Anterior cingulate cortex (tissue), 58 donors: ENCODE measurements at places on chromosomes 2 and 18.

DNA sequence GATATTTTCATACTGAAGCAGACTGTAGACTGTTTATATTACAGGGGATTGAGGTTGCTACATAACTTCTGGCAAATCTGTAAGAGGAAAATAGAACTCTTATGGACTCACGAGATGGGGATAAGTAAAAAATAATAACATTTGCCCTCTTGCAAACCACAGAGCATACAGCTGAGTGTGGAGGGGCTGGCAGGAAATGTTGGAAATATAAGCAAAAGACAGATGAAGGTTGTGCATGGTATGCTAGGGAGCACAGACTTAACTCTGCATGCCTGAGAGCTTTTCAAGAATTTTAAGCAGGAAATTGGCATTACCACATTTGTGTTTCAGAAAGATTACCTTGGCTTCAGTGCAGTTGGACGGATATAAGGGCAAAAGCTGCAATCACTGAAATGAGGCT lies 411.1 kb downstream of the RAD51AP2 start:
- no peak for DNase-seq

GRCh38 chr18:23330423-23330822 lies 122.7 kb upstream of the RIOK3 start:
- DNase-seq: no peak

DNA sequence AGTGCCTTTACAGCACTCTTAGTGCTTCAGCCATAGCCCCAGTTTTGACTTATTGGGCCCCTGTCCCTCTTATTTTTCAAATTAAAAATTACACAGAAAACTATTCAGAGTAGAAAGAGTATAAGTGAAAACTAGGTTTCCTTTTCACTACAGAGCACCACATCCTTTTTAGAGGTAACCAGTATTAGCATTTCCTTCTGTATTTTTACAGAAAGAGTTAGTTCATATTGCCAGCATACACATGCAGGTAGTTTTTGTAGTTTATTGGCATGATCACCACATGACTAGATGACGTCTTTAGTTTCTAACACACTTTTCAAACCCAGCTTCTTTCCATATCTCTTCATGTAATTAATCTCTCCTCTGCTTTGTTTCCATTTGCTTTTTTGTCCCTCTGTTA lies 66.4 kb downstream of the UBE2E3 start:
- DNase-seq: no peak

GRCh38 chr2:235026649-235027557 lies 75.1 kb downstream of the SH3BP4 start:
- no peak for DNase-seq

DNA sequence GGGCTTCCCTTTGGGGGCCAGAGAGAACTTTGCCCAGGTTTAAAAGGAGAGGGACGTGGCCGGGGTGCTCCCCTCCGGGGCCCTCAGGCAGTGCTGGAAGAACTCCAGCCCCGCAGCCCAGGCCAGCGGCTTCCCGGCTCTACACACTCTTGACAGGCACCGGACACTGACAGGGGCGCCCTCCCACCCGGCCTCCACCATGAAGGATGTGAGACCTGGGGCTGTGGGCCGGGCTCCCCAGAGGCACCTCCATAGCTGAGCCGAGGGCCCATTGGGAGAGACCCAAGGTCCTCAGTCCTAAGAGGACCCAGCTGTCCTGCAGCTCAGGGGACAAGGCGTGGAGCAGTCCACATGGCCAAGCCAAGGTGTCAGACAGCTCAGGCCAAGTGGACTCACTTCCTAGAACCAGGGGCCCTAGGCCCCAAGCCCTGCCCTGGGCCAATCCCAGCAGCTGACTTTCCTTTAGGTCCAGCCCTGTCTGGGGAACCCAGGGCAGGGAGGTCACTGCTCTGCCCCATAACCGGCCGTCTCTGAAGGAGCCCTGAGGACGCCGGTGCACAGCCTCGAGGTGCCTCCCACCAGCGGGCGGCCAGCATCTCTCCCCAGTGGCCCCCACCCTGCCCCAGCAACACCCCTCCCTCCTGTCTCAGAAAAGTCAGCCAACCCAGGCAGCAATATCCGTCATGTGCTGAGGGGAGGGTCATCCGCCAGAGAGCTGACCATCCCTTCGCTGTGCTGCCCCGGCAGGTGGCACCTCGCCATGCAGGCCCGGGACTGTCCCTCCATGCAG lies 51.8 kb downstream of the BIN1 start:
- no peak for DNase-seq

GRCh38 chr2:221635949-221636348 lies 63.8 kb upstream of the EPHA4 start:
- no peak for DNase-seq

DNA sequence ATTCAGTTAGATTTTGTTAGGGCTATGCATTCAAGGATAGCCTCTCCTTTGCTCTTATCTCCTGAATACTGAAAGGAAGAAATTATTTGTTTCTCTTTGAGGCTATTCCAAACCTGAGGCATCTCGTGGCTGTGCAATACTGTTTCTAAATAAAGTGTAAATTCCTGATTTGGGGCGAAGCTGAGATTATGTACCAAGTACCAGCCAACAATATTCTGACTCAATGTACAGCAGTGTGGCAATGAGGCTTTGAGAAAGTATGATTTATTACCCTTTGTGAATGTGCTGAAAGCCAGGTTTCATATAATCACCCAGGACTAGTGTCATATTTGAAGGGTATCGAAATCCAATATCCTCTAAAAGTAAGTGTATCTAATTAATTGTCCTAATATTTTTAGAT lies 113.5 kb downstream of the MEIS1 start:
- DNase-seq: no peak

- DNase-seq: no peak
Observed at GRCh38 chr2:70460333-70460732, 93.3 kb downstream of the TGFA start.

DNA sequence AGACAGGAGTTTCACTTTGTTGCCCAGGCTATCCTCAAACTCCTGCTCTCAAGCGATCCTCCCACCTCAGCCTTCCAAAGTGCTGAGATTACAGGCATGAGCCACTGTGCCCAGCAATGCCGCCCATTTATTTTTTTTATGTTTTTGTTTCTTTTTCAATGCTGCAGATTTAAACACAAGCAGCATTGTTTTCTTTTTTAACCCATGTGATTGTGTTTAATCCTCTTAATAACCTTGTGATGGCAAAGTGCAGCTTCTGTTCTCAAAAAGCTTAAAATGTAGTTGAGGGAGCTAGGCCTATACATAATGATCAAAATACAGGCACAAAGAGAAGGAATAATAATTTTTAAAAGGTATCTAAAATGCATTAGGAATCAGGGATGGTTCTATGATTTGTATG lies 11.5 kb downstream of the MSGN1 start:
- no peak for DNase-seq

DNA sequence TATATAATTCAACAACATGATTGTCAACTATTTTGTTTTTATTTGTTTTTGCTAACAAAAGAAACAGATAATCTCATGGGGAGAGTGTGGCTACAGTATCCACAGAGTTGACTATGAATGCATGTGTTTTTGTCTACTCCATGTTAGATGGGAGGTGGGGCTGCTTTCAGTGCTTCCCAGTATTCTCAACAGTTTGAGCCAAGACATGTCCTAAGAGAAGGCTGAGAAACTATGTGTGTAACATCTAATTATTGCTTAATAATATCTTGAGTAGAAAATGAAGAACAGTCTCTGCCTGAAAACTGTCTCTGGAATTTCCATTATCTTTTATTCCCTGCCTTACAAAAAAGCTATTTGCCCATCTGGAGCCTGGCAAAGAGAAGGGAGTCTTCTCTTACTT lies 178.8 kb upstream of the MMADHC start:
- no peak for DNase-seq

- DNase-seq: no peak
Observed at GRCh38 chr2:30541680-30542079, 94.6 kb downstream of the LCLAT1 start.

DNA sequence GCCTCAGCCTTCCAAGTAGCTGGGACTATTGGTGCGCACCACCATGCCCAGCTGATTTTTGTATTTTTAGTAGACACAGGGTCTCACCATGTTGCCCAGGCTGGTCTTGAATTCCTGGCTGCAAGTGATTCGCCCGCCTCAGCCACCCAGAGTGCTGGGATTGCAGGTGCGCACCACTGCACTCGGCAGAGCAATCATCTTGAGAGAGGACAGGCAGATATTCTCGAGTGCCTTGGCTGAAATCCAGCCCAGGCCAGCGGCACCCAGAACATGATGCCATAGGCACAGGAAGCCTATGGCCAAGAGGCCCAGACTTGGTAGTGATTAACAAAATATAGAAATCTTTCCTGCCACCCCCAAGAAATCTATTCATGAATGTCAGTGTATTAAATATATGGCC lies 58.0 kb upstream of the PEX13 start:
- no peak for DNase-seq

GRCh38 chr18:69558052-69558451 lies 157.4 kb downstream of the DOK6 start:
- DNase-seq: no peak

DNA sequence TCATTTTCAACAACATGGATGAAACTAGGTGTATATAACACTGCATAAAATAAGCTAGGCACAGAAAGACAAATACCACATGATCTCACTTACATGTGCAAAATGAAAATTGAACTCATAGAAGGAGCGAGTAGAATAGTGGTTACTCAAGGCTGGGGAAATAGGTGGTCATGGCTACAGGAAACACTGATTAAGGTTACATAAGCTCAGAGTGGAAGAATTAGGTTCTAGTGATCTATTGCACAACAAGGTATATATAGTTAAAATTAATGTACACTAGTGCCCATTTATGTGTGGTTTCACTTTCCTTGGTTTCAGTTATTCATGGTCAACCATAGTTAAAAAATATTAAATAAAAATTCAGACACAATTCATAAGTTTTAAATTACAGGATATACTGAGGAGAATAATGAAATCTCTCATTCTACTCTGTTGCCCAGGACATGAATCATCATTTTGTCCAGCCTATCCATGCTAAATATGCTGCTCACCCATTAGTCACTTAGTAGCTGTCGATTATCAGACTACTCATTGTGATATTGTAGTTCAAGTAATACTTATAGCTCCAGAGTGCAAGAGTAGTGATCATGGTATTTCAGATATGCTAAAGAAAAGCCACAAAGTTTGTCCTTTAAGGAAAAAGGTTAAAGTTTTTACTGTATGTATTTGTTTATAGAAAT lies 1530.9 kb upstream of the LRRTM1 start:
- DNase-seq: no peak

GRCh38 chr2:172667581-172668325 lies 67.9 kb upstream of the RAPGEF4 start:
- DNase-seq: no peak

- no peak for DNase-seq
Observed at GRCh38 chr2:179237209-179237946, 27.3 kb downstream of the SESTD1 start.

DNA sequence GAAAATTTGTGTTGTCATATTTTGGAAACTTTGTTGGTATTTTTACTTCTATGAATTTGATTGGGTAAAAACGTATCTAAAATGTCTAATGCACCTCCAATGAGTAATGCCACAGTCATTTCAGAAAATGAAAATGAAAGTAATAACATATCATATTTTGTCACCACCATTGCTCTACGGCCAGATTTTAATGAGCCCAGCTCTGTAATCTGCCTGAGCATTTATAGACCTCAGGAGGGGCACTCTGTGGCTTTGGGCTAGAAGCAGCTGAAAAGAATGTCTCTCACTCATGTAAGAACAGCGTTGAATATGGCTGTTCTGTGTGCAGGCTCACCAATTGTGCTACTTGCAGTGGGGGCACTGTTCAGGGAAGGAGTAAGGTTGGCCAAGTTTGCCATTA lies 32.7 kb upstream of the ABCA12 start:
- no peak for DNase-seq

DNA sequence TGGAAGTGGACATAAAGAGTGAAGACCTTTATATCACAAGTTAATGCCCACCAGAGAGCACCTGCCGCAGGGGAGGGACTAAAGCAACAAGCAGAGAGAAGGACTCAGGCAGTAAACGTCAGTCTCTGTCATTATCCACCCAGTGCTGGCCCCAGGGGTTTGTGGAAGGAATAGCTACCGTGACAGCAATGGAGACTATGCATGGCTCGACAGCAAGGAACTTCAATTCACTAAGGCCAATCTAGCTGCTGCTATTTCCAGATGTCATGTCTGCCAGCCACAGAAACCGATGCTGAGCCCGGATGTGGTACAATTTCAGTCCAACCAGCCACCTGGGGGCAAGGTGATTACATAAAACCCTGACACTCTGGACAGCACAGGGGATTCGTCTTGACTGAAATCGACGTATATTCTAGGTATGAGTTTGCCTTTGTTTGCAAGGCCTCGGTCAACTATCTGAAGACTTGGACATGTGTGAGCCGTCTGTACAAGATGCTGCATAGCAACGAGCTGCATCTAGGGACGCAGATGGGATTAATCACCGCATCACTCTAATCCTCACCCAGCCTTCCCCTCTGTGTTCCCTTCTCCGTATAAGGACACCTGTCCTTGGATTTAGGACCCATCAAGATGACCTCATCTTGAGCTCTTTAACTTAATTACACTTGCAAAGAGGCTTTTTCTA lies 154.1 kb upstream of the SH3BP4 start:
- no peak for DNase-seq
